Left renal cortex interstitium (tissue), 4 donors: ENCODE measurements at places on chromosomes 12 and 14. TPM values are rescaled to one million over a fixed set of nuclear protein-coding genes. Genes with fewer than 3 reads are reported as not detected.

The KCNC2 gene
- 0.59 TPM for polyA plus RNA-seq

The TAS2R20 gene
- polyA plus RNA-seq, result 0.38 TPM

The ADCY6 gene
- polyA plus RNA-seq, result 113 TPM

The TEAD4 gene
- 22.9 TPM for polyA plus RNA-seq

The CCDC92 gene
- 47.3 TPM for polyA plus RNA-seq

The PDE3A gene
- polyA plus RNA-seq, result 29.1 TPM

The XPOT gene
- polyA plus RNA-seq, result 56.5 TPM

The LALBA gene
- polyA plus RNA-seq, result not detected

The NFE2 gene
- 4.5 TPM for polyA plus RNA-seq
